ENCODE measurements at places on chromosomes 6 and 20. TPM values are rescaled to one million over a fixed set of nuclear protein-coding genes. Genes with fewer than 3 reads are reported as not detected.

The QKI gene
- 242 TPM for total RNA-seq

The CCM2L gene
- 11.3 TPM for total RNA-seq

The DDO gene
- 2.1 TPM for total RNA-seq

The TMEM200A gene
- total RNA-seq = 0.65 TPM

The SMLR1 gene
- not detected for total RNA-seq

The DSE gene
- 32.2 TPM for total RNA-seq

The RPL7L1 gene
- total RNA-seq = 71.8 TPM

The CNBD2 gene
- 5.1 TPM for total RNA-seq

The GHRH gene
- not detected for total RNA-seq

The SIRPD gene
- total RNA-seq = not detected

The GLYATL3 gene
- total RNA-seq = not detected

The FNDC11 gene
- total RNA-seq = 0.39 TPM

The ZSWIM3 gene
- 2.1 TPM for total RNA-seq

The VWA7 gene
- total RNA-seq = 0.45 TPM

The CEP250 gene
- 20.3 TPM for total RNA-seq

The FOXP4 gene
- total RNA-seq = 10.8 TPM

The HLA-DOA gene
- 11.2 TPM for total RNA-seq

The ADGRG6 gene
- 7.6 TPM for total RNA-seq

The TMEM74B gene
- 2.1 TPM for total RNA-seq

The MUC21 gene
- not detected for total RNA-seq

The OPN5 gene
- not detected for total RNA-seq

The FOXQ1 gene
- total RNA-seq = 4.4 TPM

The RPP40 gene
- 2.7 TPM for total RNA-seq

The MTRF1L gene
- 16.9 TPM for total RNA-seq

The HLA-DQB2 gene
- total RNA-seq = 1.0 TPM

The MYH7B gene
- 0.33 TPM for total RNA-seq

The MICA gene
- total RNA-seq = 35.4 TPM

The SLC16A10 gene
- total RNA-seq = 0.83 TPM

The ZNF341 gene
- 4.2 TPM for total RNA-seq

The CCN5 gene
- 833 TPM for total RNA-seq

The ARMH2 gene
- not detected for total RNA-seq

The SLC13A3 gene
- 0.63 TPM for total RNA-seq

The DTD1 gene
- total RNA-seq = 15.4 TPM

The DUSP15 gene
- total RNA-seq = 4.3 TPM

The ORC3 gene
- total RNA-seq = 14.7 TPM

The COL19A1 gene
- total RNA-seq = 4.0 TPM

The NCOA7 gene
- 19.0 TPM for total RNA-seq

The RIMS4 gene
- 2.6 TPM for total RNA-seq

The HFE gene
- 5.0 TPM for total RNA-seq

The ACOT13 gene
- 6.9 TPM for total RNA-seq

The MOCS1 gene
- total RNA-seq = 34.6 TPM

The PLN gene
- total RNA-seq = 294 TPM

The REM1 gene
- total RNA-seq = 5.8 TPM

The ZNF335 gene
- total RNA-seq = 19.0 TPM

The MUCL3 gene
- total RNA-seq = not detected

The BEND3 gene
- total RNA-seq = 2.4 TPM

Data from esophagus muscularis mucosa (tissue), 4 donors.